ENCODE measurements at places on chromosomes 6 and 20.

DNA sequence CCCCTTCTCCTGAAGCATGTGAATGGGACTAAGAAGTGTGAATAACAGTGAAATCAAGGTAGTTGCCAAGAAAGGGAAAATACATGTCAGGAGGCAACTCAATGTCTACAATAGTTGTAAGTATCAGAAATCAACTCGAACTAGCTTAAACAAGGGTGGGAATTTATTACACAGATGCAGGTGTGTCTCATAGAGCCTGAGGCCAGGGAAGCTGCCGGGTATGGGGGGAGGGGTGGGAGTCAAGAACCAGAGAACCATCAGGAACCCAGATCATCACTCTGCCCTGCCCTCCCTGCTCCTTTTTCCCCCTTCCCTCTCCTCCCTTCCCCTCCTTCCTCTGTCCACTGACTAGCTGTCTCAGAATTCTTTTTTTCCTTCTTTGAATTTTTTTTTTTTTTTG lies 34.9 kb upstream of the BMP6 start:
- no peak for DNase-seq

DNA sequence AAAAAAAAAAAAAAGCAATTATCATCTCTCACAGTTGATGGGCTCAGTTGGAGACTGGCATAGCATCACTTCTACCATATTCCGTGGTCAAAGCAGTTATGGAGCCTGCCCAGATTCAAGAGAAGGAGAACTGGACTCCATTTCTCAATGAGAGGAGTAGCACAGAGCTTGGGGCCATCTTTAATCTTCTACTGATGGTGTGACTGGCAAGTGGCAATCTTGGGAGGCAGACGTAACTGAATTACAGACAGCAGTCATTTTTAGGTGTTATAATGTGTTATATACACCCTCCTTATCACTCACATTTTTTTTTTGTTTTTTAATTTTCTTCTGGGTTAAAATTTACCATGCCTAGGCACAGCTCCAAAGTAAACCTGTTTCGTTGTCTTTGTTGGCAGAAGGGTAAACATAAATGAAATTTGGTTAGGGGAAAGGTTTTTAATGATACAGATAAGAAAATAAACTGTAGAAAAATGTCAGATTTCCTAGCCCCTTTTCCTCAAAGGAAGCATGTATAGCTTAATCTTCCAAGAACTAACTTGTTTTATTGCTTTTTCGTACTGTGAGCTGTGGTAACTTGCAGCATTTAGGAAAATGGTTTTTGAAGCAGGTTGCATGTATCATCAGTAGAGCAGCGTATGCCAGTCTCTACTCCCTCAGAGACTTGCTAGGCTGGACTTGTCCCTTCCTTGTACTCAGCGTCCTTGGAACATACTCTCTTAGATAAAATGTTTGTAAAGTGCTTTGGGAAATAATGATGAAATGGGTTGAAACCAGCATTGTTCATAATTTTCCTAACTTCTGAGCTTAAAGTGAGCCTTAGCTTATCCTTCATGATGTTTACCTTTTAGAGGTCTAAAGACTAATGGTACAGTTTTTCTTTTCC lies 25.7 kb downstream of the ZFAND3 start:
- DNase-seq: no peak

DNA sequence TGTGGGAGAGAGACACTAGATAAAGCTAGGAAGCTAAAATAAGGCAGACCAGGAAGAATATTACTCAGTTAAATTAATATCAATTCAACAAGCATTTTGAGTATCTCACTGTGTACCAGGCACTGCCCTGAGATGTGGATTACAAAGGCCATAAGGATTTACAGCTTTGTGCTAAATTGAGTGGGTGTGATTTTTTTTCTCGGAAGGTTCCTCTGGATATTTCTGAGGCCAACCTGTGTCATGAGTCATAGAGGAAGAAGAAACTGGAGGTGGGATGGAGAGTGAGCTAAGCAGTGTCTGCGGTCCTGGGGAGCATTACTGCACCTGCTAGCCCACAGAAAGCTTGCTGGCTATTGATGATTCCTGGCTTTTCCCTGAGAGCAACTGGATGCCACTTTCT lies 135.2 kb downstream of the RFPL4B start:
- no peak for DNase-seq

GRCh38 chr20:57261457-57262251 lies 4.8 kb downstream of the BMP7 start:
- no peak for DNase-seq

- DNase-seq: peak; percentile 16
Measured at GRCh38 chr6:134176264-134176975, 124.0 kb upstream of the SLC2A12 start.

DNA sequence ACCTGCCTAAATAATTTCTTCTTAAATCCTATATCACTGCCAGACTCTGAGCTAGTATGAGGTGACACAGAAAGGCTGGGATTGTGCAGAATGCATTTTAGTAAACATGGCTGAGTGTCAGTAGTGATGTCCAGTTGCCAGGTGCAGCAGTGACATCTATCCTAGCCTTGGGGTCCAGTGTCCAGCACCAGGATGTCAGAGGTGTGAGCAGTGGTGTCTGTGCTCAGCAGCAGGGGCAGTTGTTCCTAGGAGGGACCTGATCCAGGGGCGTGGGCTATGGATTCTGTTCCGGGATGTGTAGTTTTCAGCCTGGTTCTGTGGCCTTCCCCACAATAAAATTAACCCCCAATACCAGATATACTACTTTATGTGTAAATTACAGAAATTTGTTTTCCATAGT lies 6.0 kb downstream of the HLA-C start:
- peak; percentile 40 for DNase-seq

GRCh38 chr20:35303382-35303734 lies 11.1 kb upstream of the FAM83C start:
- DNase-seq: no peak

- DNase-seq: no peak
Measured at GRCh38 chr20:64203037-64203777, 39.0 kb downstream of the MYT1 start.

- DNase-seq: peak; percentile 88
Measured at GRCh38 chr6:149431905-149432775, 32.1 kb downstream of the SUMO4 start.

- DNase-seq: no peak
Measured at GRCh38 chr20:60233018-60233630, 274.9 kb downstream of the CDH26 start.

DNA sequence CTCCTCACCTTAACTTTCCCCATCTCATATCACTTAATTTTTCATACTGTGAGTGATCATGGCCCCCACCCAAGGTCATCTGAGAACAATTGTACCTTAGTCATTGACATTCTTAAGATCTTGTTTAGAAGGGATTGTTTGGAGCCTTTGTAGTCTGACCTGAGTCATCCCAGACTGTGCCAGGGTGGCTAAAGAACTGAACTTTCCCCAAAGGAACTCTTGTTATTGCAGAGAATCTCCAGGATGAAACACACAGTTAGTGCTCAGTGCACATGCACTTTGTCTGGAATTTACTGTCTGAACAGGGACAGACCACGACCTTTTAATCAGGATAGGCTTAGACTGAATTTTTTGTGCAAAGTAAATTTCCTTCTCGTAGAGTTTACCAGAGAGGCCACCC lies 112.6 kb upstream of the CCN2 start:
- DNase-seq: no peak

- no peak for DNase-seq
Measured at GRCh38 chr6:162973980-162974379, 246.2 kb downstream of the PACRG start.

GRCh38 chr20:62480318-62480717 lies 4.5 kb upstream of the GATA5 start:
- no peak for DNase-seq

Data from CD4-positive, alpha-beta T cell treated with Interleukin-4 for 1 hour (primary cell).